Motor neuron (in vitro differentiated cells): ENCODE measurements at places on chromosomes 1 and 21. TPM values are rescaled to one million over a fixed set of nuclear protein-coding genes. Genes with fewer than 3 reads are reported as not detected.

Gene ANKRD34A
- total RNA-seq: 2.7 and 2.8 TPM in 2 replicates

Gene ANGPTL7
- total RNA-seq: 0.68 and 0.95 TPM in 2 replicates

Gene GOLT1A
- total RNA-seq: 0.49 TPM in 1 of 2 replicates, not detected in the other

Gene ASPM
- total RNA-seq: 2.9 and 3.2 TPM in 2 replicates

Gene RAB25
- total RNA-seq: 0.73 TPM in 1 of 2 replicates, not detected in the other

Gene CR2
- not detected in 2 replicates for total RNA-seq

Gene MAP10
- 8.8 and 9.5 TPM in 2 replicates for total RNA-seq

Gene FAM151A
- not detected in 2 replicates for total RNA-seq

Gene ACTL8
- total RNA-seq: 0.32 and 0.47 TPM in 2 replicates

Gene FRRS1
- total RNA-seq: 7.1 and 9.7 TPM in 2 replicates
